G401 (cell line): ENCODE measurements at places on chromosomes 6 and 20. TPM values are rescaled to one million over a fixed set of nuclear protein-coding genes. Genes with fewer than 3 reads are reported as not detected.

The SLC52A3 gene
- 0.06 TPM in 1 of 2 replicates, not detected in the other for total RNA-seq

The HNF4A gene
- total RNA-seq, result 0.06 and 0.17 TPM in 2 replicates

The PGM3 gene
- 23.1 and 51.9 TPM in 2 replicates for total RNA-seq

The EEF1A2 gene
- 47.5 and 58.1 TPM in 2 replicates for total RNA-seq

The MRAP2 gene
- not detected in 2 replicates for total RNA-seq

The CDH4 gene
- total RNA-seq, result 8.8 and 12.9 TPM in 2 replicates

The FILIP1 gene
- total RNA-seq, result not detected in 2 replicates

The PTK7 gene
- total RNA-seq, result 237 and 257 TPM in 2 replicates

The TNF gene
- total RNA-seq, result 0.14 TPM in 1 of 2 replicates, not detected in the other

GRCh38 chr6:40630051-40630450 lies 42.9 kb upstream of the LRFN2 start:
- DNase-seq, result no peak

GRCh38 chr20:535958-536357 lies 7.6 kb downstream of the CSNK2A1 start:
- no peak for DNase-seq

DNA sequence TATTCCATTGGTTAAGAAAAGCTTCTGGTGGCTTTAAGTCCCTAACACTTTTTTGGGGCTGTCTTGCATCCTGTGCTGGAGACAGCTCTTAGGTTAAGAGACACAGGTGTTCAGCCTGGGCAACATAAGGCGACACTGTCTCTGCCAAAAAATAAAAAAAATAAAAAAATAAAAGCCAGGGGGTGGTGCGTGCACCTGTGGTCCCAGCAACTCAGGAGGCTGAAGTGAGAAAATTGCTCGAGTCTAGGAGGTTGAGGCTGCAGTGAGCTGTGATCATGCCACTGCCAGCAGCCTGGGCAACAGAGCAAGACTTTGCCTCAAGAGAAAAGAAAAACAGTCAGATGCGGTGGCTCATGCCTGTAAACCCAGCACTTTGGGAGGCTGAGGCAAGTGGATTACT lies 55.6 kb upstream of the ZMYND8 start:
- no peak for DNase-seq

DNA sequence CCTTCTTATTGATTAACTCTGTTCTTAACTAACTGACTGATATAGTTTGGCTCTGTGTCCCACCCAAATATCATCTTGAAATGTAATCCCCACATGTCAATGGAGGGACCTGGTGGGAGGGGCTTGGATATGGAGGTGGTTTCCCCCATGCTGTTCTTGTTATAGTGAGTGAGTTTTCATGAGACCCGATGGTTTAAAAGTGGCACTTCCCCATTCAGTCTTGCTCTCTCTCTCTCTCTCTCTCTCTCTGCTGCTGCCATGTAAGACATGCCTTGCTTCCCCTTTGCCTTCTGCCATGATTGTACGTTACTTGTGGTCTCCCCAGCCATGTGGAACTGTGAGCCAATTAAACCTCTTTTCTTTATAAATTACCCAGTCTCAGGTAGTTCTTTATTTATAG lies 81.8 kb upstream of the SPACA1 start:
- DNase-seq, result no peak

DNA sequence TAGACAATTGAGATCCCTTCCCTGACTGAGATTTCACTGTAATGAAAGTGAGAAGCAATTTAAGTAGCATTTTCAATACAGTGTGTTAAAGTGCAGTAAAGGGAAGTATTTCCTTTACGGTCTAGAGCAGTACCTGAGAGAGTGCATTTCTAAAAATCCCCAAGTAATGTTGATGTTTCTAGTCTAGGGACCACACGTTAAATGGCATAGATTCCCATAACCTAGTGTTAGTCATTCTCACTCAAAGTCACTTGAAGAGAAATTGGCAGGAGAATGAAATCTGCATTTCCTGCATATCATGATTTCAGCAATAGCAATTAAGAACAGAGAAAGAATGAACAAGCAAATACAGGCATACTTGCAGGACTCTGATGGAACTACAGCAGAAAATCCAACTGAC lies 67.9 kb downstream of the CGA start:
- DNase-seq, result no peak

DNA sequence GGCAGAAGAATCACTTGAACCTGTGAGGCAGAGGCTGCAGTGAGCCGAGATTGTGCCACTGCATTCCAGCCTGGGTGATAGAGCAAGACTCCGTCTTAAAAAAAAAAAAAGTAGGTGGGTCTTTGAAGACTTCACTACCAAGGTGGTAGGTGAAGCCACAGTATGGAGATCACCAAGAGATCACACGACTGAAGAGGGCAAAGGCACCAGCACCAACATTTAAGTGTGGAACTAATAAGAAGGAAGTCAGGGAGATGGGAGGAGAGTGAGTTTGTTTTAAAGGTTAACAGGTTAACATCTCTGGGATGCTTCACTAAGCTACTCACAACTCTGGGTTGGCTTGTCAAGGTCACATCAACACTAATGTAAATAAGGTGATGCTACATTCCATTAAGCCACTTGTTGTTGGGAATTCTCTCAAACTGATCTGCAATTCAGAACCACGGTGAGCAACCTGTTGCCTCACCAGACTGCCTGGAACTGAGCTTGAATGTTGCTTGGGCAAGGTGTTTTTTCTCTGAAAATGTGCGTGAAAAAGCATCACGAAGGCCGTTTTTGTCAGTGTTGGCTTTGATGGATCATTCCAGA lies 48.7 kb downstream of the KCTD20 start:
- no peak for DNase-seq

DNA sequence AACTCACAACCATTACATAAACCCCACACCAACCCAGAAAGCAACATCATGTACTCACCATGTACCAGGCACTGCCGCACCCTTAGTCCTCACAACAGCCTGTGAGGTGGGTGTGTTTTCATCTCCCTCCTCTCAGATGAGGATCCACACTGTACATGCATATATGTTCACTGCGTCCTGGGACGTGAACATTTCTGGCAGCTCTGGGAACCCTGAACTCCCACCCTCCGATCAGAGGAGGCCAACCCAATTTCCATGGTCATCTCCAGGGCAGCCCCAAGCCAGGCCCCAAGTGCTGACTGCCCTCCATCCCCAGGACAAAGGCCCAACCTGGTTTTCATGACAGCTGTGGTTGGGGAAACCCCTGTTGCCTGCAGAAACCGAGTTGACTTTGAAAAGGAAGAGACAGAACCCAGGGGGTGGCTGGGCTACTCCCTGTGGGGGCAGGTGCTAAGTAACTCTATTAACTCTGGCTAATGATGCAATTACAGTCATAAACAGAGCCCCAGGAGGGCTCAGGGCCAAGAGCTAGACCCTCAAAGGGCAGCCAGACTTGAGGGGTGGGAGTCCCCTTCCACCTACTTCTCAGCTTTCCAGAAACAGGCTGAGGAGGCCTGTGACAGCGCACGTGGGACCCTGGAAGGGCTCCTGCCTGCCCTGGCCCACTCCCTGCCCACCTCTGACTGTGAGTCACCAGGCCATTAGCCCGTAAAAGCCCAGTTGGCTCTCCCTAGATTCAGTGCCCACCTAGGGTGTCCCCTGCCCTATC lies 2.6 kb downstream of the TFEB start:
- DNase-seq, result no peak

DNA sequence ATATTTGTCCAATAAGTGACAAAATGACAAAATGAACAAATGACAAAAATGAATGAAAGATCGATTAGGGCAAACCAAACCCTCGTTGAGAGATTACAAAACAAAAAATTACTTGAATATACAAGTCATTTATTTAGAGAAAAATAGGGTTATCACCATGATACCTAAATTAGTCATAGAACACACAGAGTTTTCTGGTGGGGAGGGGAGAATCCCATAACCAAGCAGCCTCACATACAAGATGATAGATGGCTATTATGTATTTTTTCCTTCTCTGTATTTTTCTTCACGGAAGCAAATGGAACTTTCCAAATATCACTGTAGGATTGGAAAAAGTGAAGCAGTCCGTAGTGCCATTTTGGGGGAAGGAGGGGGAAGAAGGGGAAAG lies 28.5 kb upstream of the BMP6 start:
- DNase-seq, result no peak

DNA sequence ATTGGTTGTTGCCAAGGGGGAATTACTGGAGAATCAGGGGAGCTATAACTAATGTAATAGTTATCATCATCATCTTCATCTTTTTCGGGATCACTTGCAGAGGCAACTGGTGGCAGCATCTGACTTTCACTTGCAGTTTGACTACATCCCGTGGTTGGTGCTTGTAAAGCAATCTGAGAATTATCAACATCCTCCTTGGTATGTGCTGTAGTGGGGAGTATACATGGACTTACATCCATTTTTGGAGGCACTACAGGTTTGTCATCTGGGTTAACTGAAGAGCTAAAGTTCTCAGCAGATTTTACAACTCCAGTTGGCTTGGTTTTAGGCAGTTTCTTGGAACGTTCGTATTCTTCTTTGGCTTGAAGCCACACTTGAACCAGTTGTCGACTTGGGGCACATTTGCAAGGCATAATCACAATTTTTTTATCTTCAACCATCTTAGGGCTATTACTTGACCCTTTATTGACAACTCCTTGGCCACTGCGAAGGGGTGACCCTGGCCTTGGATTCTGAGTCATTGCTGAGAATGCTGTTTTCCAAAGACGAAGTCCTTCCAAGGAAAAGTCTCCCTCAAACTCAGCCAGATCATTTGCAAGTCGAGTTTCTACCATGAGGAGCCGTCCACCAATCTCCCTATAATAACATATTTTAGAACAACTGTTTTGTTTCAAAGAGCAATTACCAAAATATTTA lies 115.5 kb downstream of the REV3L start:
- no peak for DNase-seq

DNA sequence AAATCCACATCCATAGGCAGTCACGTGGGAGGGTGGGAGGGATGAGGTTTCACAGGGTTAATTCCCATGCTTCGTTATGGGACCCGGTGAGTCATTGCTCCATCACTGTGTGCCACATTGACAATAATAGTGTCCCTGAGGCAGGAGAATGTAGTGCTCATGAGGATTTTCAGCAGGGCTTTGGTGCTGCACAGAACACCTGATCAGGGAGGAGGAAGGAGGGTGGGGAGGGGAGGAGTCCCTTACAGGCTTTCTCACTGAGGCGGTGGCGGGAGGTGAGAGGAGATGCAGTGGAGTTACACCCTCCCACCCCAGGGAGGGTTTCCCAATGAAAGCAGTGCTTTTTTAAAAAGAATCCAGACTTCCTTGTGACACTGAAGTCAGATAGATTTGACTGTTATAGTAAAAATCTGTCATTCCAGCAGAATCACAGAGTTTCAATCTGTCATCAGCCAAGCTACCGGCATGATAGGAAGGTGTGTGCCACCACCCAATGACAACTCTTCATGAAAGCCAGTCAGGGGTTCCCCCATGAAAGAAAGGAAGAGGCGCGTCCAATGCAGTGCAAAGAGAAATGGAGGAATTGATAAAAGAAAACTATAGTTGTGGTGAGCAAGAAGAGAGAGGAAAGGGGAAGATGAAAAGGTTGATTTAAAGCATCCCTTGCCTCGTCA lies 144.8 kb downstream of the TBC1D7 start:
- DNase-seq, result no peak

- DNase-seq, result no peak
These were observed 3.9 kb downstream of the ROMO1 start for GRCh38 chr20:35702824-35703695.

DNA sequence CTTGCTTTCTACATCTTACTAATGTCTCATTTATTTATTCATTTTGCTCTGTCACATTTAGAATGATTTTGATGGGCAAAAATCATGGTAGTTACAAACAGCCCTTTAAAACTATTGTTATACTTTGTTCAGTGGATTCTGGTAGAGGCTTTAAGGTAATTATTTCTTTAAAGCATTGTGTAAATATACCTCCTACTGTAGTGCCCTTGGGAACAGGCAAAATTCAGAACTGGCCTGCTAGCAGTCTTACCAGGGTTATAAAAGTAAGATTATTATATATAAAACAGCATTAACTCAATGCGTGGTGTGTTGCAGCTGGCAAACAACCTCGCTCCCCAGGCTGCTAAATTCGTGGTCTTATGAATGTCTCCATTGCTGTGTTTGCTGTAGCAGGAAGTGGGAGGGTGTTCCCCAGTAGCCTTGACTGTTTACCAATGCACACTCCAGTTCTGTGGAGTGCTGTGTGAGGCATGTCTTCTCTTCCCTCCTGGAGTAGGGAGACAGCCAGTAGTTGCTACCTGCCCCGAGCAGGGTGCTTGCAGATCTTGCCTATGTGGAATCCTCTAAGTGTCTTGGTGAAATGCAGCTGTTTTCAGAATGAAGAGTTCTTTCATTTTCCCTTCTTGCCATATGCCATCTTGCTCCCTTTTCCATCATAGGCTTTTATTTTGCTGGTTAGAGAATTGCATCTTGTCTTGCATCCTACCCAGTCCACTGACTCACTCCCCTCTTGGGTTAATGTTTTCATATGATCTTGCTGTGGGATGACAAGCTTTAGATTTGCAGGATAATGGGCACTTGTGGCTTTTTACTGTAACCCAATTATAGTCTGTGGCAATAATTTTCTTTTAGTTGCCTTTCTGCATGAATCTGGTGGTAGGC lies 45.3 kb downstream of the IGF2R start:
- no peak for DNase-seq

- peak; percentile 7 for DNase-seq
These were observed 35.9 kb upstream of the HLA-G start for GRCh38 chr6:29791786-29792122.

- no peak for DNase-seq
These were observed 4.1 kb downstream of the GMNN start for GRCh38 chr6:24778878-24779277.

DNA sequence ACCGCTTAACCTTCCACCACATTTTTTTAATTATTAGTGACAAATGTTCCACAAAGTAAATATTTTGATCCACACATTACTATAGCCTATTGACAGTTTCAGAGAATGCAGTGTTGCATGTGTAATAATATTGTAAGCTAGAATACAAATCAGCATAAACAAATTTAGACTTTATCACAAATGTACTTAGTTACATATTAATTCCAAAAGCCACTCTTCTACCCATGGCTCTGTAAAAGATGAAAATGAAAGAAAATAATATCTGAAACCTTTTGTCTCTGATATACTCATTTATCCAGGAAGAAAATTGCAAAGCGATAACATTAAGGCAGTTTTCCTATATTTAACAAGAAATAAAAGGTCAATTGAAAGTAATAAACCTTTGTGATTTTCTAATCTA lies 954.0 kb upstream of the MAN1A1 start:
- no peak for DNase-seq

GRCh38 chr6:159833556-159833955 lies 33.5 kb downstream of the PNLDC1 start:
- no peak for DNase-seq

GRCh38 chr6:7910654-7911344 lies at the start of gene TXNDC5:
TSS of gene TXNDC5 (minus strand) at chr6:7910788. CDS start at chr6:7910776, 12 bp downstream.
- peak; percentile 66 for DNase-seq

GRCh38 chr20:14582855-14583254 lies 245.4 kb upstream of the FLRT3 start:
- DNase-seq, result no peak
